Fibroblast of skin of left quadriceps (primary cell): ENCODE measurements at places on chromosomes 13 and 19.

DNA sequence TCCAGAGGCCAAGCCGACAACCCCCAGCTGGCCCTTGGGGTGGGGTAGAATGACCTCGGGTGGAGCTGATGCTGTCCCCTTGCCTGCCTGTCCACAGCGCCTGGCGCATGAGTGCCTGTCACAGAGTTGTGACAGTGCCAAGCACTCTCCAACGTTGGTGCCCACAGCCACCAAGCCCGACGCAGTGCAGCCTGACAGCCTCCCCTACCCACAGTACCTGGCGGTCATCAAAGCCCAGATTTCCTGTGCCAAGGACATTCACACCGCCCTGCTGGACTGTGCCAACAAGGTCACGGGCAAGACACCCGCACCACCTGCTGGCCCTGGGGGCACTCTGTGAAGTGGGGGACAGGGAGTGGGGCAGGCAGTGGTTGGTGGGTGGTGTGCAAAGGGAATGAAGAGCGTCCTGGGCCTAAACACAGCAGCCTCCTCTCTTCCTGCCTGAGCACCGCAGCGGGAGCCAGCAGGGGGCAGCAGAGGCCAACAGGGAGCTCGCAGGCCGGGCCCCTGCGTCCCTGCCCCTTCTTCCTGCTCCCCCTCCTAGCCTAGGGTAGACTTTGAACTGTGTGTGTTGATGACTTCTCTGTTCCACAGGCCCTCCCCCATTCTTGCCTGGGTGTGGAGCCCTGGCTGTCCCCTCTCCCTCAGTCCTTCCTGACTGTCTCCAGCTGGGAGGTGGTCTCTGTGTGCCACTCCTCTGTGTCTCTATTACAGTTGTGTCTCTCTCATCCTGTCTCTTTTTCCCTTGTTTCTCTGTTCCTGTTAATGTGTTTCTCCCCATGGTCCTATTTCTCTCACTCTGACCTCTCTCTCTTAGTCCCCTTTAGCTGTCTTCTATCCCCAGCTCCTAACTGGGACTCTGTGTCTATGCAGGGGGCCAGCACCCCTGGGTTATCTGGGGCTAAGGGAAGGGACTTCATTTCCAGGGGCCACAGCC, 6.5 kb downstream of the MED29 start:
- no peak for DNase-seq

DNA sequence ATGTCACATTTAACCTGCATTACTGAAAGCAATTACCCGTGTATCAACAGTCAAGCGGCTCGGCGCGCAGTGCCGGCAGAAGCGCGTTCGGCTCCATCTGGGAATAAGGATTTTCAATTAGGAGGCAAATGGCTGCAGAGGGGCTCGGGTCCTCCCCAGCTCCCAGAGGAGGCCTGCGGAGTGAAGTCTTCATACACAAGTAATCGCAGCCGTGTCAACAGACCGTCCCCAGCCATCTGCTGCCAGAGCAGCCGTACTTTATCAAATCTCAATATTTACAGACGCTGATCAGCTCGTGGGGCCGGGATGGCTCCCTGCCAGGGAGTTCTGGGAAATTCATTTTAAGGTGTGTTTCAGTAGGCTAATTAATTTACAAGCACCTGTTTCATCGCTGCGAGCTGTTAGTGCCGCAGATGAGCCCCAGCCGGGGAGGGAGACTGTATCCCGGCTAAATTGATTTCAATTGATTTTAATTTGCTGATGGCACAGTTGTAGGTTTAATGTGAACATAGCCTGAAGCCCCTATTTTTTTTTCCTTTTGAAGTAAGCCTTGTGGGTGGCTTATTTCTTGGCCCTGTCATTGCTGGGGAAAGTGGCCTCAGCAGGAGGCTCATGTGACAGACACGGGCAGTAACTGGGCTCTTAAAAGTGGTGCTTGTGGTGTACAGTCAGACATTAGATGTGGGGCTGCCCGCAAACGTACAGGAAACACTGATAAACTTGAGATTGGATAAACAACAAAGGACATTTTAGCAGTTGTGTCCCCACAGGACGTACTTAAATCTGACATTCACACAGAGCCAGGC, 252.7 kb downstream of the TEX29 start:
- DNase-seq: no peak

DNA sequence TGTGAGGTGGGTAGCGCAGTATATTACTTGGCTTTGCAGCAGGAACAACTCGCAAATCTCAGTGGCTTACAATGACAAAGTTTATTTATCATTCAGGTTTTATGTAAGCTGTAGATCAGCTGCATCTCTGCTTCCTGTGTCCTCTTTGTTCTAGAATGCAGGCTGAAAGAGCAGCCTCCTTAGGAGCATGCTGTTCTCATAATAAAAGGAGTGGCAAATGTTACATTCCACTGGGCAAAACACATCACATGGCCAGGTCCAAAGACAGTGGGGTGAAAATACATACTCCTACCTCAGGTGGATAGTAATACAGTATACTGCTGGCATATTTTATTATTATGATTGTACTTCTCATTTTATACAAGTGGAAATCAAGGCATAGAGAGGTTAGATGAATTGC, 1.2 kb upstream of the CSNK1A1L start:
- no peak for DNase-seq

DNA sequence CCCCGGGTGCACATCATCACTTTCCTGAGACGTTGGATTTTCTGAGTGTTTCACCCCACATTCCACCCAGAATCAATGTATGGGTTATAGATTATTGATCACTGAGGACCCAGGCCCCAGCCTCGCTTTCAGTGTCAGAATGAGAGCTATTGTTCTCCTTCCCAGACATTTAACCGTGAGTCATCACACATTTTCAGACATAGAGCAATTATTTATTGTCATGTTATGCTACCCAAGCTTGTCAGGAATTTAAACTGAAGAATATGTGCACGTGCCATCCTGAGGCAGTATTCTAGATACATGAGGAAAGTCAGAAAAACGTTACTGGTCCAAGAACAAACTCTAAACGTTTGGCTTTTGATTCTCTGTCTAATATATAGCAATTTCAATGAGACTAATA, 276.6 kb upstream of the ZNF507 start:
- no peak for DNase-seq

- no peak for DNase-seq
Observed at GRCh38 chr19:10962863-10963262, 2.0 kb downstream of the SMARCA4 start.

- DNase-seq: no peak
Observed at GRCh38 chr19:40689339-40690049, 957 bp downstream of the NUMBL start.

- DNase-seq: no peak
Observed at GRCh38 chr13:111927181-111927540, 139.8 kb upstream of the SOX1 start.

GRCh38 chr19:6803036-6803404, 30.5 kb downstream of the VAV1 start:
- DNase-seq: no peak

DNA sequence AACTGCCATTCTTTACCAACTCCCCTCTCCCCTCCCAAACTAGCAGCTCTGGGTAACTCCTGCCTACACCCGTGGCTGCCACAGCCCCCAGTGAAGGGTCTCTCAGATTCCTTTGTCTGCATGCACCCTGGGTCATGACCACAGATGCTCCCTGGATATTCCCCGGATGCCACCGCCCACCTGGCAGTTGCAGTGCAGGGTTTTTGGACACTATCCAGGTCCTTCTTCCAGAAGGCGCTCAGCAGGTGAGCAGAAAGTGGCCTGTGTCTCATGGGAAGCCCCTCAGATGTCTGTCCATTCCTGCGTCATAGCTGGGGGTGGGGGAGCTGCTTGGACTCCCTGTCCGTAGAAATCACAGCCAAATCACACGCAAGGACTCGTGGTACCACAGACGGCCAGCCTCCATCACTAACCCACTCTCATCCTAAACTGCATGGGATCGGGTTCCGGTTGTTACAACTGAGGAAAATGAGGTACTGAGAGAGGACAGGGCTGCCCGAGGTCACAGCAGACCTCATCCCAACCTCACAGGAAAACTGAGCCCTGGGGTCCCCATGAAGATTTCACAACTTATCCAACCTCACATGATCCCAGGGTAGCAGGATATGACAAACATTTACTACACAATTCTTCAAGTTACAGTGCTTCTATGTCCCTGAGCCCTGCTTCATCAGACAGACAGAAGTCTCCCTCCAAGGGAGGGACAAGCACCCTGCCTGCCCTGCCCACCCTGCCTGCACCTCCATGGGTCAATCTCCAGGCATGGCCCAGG, 38.6 kb downstream of the ELL start:
- DNase-seq: no peak

- no peak for DNase-seq
Observed at GRCh38 chr13:27250833-27251165, 559 bp upstream of the RPL21 start.

- no peak for DNase-seq
Observed at GRCh38 chr13:59680429-59681024, 483.2 kb downstream of the DIAPH3 start.

GRCh38 chr19:48975947-48976847, 11.1 kb downstream of the FTL start:
- DNase-seq: no peak

- no peak for DNase-seq
Observed at GRCh38 chr19:12975221-12975741, 5.9 kb downstream of the DAND5 start.

- no peak for DNase-seq
Observed at GRCh38 chr19:17616961-17617806, 61.7 kb downstream of the COLGALT1 start.

GRCh38 chr13:47672245-47673008, 328.6 kb downstream of the SUCLA2 start:
- DNase-seq: peak; percentile 50

- no peak for DNase-seq
Observed at GRCh38 chr19:47766359-47766620, 12.2 kb upstream of the SELENOW start.

- DNase-seq: no peak
Observed at GRCh38 chr13:101394605-101395004, 21.7 kb downstream of the NALCN start.

- DNase-seq: no peak
Observed at GRCh38 chr13:44576351-44577235, 463 bp upstream of the TSC22D1 start.

- DNase-seq: no peak
Observed at GRCh38 chr19:54186351-54186750, 3.0 kb downstream of the MBOAT7 start.

DNA sequence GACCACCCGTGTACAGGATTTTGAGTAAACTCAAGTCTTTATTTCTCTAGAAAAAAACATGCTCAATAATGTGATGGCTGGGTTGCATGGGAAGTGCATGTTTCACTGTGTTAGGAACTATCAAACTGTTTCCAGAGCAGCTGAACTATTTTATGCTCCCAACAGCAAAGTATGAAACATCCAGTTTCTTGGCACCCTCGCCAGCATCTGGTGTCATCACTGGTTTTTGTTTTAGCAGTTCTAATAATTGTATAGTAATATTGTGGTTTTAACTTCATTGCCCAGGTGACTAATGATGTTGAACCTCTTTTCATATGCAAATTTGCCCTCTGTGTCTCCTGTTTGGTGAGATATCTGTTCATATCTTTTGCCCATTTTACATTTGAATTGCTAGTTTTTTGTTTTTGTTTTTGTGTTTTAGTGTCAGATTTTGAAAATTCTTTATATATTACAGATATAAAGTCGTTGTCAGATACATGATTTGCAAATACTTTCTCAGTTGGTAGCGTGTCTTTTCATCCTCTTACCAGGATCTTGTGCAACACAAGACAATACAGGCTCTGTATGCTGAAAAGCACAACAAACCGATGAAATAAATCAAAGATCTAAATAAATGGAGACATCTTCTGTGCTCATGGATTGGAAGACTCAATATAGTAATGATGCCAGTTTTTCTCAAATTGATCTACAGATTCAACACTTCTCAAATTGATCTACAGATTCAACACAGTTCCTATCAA, 87.8 kb downstream of the IPO5 start:
- no peak for DNase-seq

GRCh38 chr13:40495621-40496001, 170.8 kb downstream of the FOXO1 start:
- DNase-seq: no peak

DNA sequence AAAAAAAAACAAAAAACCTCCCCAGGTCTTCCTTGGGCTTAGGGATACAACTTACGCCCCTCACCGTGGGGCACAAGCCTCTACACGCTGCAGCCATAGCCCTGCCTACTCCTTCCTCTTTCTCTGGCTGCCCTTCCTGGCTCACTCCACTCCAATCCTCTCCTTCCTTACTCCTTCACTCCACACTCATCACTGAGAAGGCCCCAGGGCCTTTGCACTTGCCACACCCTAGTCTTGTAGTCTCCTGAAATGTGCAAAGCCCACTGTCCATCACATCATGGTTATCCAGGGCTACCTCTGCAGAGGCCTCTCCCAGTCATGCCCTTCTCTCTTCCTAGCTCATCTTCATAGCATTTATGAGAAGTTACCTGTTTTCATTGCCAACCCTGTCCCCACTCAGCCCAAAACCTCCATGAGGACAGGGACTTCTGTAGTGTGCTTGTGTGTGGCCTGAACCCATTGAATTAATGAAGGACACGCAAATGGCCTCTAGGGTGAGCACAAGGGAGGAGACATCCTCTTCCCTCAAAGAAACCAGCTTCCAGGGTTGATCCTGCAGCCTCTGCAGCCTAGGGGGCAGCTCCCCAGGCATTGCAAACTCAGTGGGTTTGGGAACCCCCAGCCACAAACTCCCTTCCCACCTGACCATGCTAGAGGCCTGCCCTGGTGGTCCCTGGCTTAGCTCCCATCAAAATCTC, 7.9 kb upstream of the HSH2D start:
- DNase-seq: no peak

- no peak for DNase-seq
Observed at GRCh38 chr19:3698974-3699740, 1.1 kb downstream of the PIP5K1C start.

GRCh38 chr13:42378383-42378780, 106.4 kb downstream of the AKAP11 start:
- no peak for DNase-seq

GRCh38 chr13:94079876-94080275, 399.6 kb downstream of the DCT start:
- DNase-seq: peak; percentile 78

GRCh38 chr13:108437496-108437895, 168.0 kb downstream of the TNFSF13B start:
- DNase-seq: no peak
